ENCODE measurements at places on chromosomes 2 and 18. TPM values are rescaled to one million over a fixed set of nuclear protein-coding genes. Genes with fewer than 3 reads are reported as not detected.
A peak's percentile ranks its signal among the peaks of the same experiment; 100 is the strongest.

GRCh38 chr18:64747803-64748202, 598.9 kb upstream of the LINC00305 start:
- no peak for DNase-seq

VWA3B gene
- 1.8 TPM for total RNA-seq

NEMP2 gene
- 3.6 TPM for total RNA-seq

DNA sequence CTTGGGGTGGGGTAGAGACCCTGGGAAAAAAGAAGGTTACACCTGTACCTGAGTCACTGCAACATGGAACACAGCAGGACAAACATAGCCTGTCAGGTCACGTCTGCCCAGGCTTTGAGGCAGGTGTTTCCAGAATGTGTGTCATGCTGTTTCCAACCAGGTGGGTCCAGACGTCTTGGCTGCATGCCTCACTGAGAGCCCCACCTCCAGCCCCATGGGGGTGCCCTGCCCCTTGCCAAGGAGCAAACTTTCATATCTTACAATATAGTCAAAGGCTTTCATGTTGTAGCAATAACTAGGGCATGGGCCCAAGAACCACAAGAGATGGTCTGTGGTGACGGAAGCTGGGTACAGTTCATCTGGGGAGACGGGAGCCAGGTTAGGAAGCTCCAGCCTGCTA, 499.7 kb downstream of the BCL11A start:
- peak; percentile 43 for DNase-seq

GMPPA gene
- 49.7 TPM for total RNA-seq

- no peak for DNase-seq
Observed at GRCh38 chr2:91839904-91840868, 3031.0 kb upstream of the TEKT4 start.

UGT1A6 gene
- 4.4 TPM for total RNA-seq

DNA sequence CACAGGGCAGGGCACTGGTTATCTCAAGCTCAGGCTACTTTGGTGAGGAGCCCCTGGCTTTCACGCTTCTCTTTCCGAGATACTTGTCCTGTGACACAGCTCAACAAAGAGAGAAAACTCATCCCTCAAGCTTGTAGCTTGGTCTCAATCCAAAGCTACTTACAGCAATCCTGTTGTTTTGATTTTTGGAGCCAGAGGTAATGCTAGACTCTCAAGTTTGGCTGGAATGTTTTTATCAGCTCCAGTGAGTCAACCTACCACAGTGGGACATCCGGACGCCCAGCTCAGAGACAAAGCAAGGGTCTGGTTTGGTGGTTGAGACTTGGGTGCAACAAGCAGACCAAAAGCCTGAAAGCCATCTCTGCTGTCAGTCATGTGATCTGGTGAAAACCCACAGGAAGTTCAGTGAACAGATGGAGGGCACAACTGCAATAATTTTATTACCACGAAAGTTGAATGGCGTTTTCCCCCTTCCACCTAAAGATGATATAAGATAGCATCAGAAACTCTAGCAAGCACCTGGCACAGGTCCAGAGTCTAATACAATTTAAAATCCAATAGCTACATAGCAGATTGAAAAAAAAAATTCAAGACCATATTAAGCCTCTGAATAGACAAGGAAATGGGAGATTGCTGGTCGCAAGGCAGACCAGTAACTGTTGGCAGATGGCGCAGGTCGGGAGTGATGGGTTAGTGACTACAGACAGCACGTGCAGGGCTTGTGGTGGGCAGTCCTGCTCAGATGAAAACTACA, 102.3 kb upstream of the SMAD7 start:
- DNase-seq, result no peak

DNA sequence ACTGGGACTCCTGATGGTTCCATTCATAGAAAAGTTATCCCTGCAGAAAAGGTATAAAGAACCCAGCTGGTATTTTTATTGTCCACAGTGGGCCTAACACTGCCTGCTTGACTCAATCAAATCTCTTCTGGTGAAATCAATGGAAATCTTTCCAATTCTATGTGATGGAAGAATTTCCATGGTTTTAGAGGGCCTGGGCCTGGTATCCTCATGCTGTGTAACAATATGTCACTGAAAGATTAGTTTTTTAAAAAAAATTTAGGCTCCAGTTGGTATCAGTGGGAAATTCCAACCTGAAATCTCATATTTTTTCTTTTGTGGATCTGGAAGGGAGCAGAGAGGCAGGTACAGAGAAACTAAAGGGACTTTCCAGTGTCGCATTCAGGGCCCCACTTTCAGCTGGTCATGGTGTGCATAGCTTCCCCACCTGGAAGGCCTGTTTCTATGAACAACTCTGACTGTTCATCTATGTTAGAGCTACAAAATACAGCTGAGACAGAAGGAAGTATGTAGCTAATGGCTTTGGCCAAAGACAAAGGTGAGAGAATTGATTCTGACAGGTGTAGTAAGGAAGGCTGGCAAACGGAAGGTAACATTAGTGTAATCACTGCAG, 20.9 kb downstream of the NEB start:
- no peak for DNase-seq

DNA sequence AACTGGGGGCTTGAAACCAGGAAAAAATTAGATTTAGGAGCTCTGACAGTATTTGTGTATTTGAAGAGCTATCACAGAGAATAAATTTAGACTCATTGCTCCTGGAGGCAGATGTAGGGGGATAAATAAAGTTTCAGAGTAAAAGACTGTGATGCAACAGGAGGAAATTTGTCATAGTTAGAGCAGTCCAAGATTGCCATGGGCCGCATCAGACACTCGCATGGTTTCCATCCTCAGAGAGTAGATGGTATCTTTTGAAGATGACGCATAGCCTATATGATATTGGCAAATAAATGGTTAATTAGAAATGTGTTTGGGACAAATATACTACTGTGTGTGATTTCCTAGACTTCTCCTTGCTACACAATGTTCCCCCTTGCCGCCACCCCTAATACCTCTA, 170.5 kb downstream of the FTCDNL1 start:
- DNase-seq, result no peak

HRH4 gene
- total RNA-seq, result 0.11 TPM

LYPD1 gene
- total RNA-seq, result 0.66 TPM

DNA sequence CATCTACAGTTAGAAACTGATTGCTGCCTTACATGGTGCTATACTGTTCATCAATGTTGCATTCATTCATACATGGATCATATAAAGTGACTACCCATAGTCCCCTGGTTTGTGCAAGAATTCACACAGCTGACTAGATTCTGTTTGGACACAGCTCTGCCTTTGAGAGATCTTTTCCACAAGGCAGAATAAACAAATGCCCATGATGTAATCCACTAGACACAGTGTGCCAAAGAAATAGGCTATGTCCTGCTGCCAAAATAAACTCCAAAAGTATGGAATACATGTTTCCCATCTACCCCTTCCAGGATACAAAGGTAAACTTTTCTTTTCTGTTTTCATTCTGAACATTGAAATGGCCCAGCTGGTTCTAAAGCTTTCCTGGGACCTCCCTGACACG, 269.4 kb upstream of the CHAC2 start:
- DNase-seq, result no peak

DNA sequence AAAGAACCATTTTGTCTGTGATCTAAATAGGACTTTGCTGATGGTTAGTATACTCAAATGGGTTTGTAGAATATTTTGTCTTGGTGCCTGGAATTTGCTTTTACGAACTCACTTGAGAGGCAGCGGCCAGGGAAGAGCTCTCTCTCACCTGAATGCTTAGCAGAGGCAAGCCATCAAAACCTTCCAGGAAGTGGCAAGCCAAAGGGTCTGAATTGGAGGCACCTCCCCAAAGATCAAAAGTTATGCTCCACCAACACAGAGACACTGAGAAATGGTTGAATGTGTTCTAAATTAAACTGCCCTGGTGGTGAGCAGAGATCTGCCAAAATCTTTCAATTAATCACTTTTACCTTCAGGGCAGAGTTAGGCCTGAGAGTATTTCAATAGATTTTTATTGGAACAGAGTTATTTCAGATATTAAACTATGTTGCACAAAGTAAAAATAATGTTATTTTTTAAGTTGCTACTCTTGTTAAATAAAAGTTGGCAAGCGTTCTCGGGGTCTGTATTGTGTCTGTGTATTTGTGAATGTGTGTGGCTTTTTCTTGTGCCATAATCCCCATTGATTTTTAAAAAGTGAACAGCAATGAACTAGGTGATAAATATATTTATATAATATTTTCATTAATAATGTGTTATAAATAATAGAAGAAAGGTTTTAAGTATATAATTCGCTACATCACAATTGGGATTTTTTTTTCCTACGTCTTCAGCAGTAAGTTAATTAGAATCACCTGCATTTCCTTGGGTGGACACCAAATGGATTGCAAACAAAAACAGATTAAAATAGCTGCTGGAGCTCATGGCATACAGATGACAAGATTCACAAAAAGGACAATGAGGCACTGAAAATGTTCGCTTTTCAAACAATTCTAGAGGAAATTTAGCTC, 416.1 kb downstream of the ARHGAP15 start:
- DNase-seq, result no peak

ALPP gene
- total RNA-seq, result 0.11 TPM

MYL1 gene
- total RNA-seq, result not detected

EVX2 gene
- total RNA-seq, result not detected

C18orf32 gene
- 63.6 TPM for total RNA-seq

SLC23A3 gene
- 13.8 TPM for total RNA-seq

DNA sequence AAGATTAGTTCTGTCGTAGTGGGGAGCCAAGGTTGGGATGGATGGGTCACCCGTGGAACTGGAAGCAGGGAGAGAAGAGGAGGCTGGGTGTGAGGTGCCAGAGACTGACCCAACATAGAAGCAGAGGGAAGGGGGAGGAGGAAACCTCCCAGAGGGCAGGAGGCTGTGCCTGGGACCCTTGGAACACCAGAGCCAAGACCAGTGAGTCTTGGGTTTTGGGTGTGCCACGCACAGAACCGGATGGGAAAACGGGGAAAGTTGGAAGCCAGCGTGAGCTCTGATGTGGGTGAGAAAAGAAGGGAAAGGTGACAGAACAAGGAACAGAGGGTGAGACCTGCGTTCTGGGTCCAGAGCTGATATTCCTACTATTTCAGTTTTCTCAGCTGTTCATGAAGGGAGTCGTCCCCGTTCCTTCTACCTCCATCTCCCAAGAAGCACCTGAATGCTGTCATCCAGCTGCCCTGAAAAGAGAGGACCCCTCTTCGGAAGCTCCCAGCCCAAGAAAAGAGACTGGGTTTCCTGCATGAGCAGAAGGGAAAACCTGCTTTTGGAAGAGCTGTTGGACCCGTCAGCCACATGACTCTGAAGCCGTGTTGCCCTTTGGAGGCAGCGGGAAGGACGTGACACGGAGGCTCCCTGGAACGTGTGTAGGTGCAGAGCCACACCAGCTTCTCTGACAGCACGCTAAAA, 250.1 kb downstream of the NDUFA10 start:
- DNase-seq, result no peak

DNA sequence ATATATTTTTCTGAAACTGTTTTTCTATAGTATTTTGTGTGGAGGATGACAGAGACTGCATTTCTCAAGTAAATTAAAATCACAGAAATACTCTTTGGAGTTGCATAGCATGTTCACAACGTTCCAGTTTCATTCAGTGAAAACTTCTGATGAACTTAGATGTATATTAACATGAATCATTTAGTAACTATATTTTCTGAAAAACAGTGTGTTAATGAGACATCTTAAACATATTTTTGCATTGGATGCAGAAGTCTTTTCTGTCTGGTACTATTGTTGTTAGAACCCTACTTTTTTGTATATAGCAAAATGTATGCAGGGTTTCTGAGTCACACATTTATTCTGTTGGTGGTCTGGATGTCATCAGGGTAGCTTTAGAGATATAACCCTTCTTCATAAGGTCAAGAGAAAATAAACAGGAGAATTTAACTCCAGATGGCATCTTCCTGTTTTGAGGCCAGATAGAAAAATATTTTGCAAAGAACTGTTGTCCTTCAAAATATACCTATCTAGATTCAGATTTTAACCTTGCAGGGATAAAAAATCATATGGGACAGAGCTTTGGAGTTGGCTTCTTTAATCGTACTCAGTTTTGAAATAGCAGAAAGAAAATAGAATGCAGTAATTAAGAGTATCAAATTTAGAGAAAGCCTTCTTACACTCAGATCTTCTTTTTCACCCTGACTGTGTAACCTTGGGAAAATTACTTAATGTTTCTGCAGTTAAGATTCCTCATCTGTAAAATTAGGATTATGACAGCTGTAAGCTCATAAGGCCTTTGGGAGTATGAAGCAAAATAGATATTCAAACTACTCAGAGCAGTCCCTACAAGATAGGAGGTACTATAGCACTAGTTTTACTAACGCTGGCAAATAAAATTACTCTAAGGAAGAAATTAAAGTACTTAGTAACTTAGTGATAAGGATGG, 5.3 kb downstream of the COL3A1 start:
- DNase-seq, result no peak

DNA sequence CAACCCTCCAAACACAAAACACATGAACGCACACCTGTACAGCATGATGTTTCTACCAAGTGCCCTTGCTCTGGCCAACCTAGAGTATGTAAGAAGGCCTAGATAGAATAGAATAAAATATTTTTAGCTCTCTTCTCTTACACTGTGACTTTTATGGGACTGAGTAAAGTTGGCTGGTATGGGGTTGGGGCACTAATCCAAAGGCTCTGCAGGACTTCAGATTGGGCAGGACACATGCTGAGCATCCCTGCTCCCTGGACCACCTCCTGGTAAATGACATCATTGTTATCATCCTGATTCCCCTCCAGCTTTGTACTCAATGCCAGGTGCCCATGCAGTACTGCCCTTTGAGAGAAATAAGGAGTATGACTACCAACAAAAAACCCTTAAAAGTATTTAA, 322.2 kb downstream of the SLC8A1 start:
- DNase-seq, result no peak

GRCh38 chr2:171655586-171655985, 31.7 kb upstream of the DYNC1I2 start:
- DNase-seq, result no peak

DNA sequence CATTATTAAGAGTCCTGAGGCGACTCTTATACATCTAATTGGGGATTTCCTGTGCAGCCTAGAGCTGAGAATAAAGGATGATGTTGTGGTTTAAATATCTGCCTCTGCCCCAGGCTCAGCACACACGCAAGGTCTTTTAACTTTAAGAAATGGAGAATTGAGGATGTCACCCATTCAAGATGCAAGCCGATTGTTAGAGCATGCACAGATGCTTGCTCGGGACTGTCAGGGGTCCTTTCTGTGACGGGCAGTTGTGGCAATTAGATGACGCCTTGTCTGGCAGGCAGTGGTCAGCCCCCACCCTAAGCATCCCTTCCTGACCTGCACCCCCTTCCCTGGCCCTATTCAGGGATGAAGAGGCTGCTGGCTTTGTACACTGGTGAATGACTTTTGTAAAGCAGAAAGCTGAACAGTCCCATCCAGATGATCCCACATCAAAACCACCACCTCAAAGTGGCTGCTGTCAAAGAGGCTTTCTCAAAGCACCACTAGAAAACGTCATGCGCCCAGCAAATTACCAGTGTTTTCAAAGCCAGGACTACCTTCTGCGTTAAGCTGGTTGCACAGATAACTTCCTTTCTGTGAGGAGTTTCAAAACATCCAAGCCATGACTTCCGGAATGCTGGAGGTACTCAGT, 23.7 kb downstream of the FAM178B start:
- no peak for DNase-seq

- DNase-seq, result no peak
Observed at GRCh38 chr18:75173738-75174137, 35.2 kb downstream of the PTGR3 start.
